ENCODE measurements at places on chromosomes 3 and 15.

DNA sequence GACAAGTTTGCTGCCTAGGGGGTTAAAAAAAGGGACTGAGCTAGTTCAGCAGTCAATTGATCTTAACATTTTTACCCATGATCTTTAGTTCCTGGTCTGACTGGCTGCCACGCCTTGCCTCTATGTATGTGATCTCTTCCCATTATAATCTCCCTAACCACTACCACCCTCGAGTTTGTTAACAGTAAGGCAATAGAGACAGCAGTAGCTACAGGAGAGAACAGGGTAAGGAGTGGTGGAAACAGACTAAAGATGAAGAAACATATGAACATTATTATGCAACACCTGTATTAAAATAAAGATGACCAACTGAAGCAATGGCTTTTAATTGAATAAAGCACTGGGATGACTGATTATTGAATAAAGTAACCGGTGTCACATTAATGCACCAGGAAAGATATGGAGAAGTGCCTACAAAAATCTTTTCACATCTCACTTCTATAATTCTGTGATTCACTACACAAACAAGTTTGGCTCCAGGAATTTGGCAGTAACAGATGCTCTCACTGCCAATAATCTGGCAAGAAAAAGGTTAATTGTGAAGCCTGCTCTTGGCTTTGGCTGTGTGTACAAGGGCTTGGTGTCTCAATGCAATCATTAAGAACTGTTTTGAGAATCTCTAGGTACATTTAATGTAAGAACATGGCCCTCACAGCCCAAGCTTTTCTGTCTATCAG is 95.7 kb downstream of the HHLA2 start:
- DNase-seq: no peak

DNA sequence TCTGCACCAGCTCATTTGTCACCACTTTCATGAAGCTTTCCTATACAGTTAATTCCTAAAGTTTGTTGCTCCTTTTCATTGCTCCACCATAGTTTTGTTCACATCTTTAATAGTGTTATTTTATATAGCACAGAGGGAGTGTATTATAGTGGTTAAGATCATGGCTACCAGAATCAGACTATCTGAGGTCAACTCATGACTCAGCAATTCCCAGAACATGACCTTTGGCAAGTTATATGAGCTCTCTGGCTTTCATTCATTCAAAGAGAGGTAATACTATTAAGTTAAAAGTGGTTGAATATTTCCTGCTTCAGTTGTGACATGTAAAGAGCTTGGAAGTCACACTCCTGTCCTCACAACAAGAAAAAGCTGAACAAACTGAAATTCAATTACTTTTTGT is 1073.5 kb downstream of the NAALADL2 start:
- no peak for DNase-seq

GRCh38 chr3:101072300-101072699 is 79.1 kb upstream of the ABI3BP start:
- no peak for DNase-seq

DNA sequence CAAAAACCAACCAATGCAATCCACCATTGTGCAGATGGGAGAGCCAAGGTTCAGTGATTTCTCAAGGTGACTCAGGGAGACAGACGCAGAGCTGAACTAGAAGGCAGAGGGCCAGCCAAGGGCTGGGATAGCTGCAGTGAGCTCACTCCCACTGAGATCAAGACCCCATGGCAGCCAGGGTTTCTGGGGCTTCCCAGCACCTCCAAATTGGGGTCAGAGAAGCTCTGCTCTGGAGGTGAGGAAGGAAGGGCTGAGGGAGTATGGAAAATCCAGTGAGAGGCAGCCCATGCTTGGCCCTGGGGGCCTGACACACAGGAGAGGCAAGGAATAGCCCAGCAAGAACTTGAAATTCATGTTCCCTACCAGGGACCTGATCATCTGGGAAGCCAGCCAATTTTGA is 61.0 kb downstream of the ISG20 start:
- no peak for DNase-seq

GRCh38 chr3:141725036-141725435 is 13.1 kb upstream of the RNF7 start:
- no peak for DNase-seq

- no peak for DNase-seq
Observed at GRCh38 chr15:41331281-41331680, 1.1 kb downstream of the OIP5 start.

GRCh38 chr3:127612966-127613365 is 14.8 kb downstream of the MCM2 start:
- DNase-seq: no peak

DNA sequence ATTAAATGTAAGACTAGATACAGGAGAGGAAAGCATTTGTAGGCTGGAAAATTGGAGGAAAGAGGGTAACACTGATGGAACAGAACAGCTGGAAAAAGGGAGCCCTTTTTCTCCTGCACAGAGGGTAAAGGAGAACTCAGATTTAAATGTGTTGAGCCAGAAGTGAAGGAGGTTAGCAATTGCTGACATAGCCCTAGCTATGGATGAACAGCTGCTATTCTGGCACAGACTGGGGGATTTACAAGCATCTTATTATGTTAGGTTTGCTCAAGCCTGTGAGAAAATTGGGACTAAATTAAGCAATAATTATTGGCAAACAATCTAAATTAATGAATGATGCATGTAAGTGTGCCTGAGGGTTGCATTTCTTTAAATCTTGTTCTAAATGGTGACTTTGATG is 40.6 kb upstream of the PRR20G start:
- DNase-seq: no peak

DNA sequence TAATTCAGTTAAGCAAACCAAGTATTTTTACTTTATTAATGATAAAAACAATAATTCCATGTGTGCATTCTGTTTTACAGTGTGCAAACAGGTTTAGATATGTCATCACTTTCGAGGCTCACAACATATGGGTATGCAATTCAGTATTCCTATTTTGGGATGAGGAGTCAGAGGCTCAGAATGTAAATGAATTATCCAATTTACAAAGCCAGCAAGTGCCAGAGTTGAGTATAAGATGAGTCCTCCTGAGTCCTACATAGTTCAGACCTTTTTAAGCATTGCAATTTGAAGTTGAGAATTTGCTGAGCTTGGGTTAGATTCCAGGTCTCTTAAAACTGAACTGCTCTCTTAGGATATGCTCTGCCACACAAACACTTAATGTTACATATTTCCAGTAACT is 424.2 kb upstream of the ROBO2 start:
- DNase-seq: no peak

- no peak for DNase-seq
Observed at GRCh38 chr3:161221806-161222600, 892 bp downstream of the NMD3 start.

GRCh38 chr3:89474333-89475130 is 367.1 kb downstream of the EPHA3 start:
- no peak for DNase-seq

DNA sequence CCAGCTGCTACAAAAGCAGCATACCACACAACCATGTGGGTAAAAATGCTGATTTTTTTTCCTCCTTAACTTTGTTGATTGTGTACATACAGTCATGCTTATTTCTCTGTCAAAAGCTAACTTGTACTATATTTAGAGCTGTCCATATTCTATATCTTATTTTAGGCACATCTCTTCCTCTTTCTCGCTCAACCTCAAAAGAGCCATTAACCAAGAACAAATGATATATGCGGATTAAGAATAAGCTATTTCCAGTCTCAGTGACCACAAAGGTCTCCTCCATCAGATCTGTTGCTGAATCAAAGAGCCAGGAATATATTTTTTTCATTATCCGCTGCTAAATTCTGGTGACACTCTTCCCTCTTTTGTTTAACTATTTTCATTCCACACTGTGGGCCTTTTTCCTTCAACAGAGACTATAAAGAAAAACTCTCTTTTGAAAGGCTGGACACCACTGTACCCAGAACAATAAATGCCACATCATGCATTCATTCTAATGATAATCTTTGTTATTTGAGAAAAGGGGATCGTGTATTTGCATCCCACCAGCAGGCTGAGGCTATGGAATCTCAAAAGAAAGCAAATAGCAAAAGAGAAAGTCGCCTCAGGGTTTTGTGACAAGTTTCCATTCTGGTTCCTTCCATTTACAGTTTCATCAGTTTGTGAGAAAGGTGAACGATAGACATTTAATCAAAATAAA is 8.0 kb downstream of the TMEM212 start:
- no peak for DNase-seq

DNA sequence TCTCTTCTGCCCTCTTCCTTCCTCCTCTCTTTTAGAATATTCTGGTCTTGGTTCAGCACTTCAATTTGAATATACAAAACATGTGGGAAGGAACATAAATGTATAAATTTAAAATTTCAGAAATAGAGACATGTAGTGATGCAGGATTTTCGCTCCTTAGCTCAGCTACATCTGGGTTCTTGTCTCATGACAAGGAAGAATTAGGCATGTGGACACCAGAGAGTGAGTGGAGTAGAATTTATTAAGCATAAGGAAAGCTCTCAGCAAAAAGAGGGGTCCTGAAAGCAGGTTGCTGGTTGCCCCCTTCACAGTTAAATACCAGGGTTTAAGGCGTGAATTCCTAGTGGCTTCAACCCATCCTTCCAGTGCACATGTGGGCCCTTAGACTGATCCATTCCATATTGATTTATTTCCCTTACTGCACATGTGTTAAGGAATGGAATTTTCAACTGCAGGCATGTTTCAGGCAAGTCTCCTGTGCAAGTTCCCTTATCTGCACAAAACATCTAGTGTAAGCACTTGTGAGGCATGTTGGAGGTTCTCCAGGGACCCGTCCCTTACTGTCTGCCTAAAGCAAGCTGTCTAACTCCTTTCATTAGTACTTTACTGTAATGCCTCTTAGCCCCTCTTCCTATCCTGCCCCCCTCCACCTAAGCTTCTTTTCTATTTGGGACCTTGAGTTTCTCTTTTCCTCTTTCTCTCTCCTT is 133.2 kb upstream of the STRIT1 start:
- DNase-seq: no peak

- no peak for DNase-seq
Observed at GRCh38 chr3:80688814-80689213, 921.0 kb upstream of the ROBO1 start.

GRCh38 chr15:31550211-31550977 is 223.8 kb downstream of the KLF13 start:
- no peak for DNase-seq

GRCh38 chr3:119302697-119303551 is 8.7 kb downstream of the ARHGAP31 start:
- DNase-seq: no peak
